ENCODE measurements at places on chromosomes 5 and 9.

GRCh38 chr5:145180371-145180770 lies 654.8 kb downstream of the PRELID2 start:
- DNase-seq, result no peak

GRCh38 chr9:131854334-131854733 lies 114.5 kb upstream of the RAPGEF1 start:
- DNase-seq, result no peak

GRCh38 chr9:105994970-105995369 lies 300.6 kb downstream of the TMEM38B start:
- peak; percentile 12 for DNase-seq

DNA sequence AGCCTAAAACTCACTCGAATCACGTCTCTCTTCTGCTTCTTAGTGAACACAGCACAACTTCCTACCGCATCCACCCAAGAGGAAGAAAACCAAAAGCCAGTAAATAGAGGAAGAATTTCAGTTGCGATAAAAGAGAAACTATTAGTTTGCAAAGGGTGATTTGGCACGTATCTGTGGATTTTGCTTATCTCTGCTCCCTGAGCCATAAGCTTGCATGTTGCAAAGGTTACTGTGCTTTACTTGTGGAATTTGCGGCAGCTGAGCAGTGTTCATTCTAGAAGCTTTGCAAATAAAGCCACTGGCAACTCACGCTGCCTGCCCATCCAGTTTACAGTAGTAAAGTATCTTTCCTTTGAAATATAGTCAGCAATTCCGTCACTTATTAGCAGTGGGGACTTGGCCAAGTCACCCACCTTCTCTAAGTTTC lies 149.0 kb upstream of the PCA3 start:
- no peak for DNase-seq

GRCh38 chr5:154370813-154371212 lies 75.0 kb upstream of the SAP30L start:
- DNase-seq, result no peak

- DNase-seq, result no peak
These were observed 817 bp upstream of the GNE start for GRCh38 chr9:36258996-36259533.

DNA sequence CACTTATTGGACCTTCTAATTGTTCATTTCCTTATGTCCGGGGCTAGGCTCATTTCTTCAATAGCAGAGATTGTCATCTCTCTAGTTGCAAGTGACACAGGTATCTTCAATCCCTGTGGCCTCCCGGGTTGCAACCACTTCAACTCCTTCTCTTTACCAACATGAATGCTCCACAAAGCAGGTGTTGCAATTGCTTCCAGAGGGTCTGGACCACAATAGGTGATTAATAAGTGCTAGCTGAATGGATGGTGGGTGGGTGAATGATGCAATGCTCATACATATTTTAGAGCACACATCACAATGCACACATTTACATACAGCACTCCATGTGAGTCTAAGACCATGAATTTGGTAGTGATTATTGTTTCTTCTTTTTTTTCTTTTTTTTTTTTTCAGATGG lies 2.6 kb downstream of the CEMIP2 start:
- no peak for DNase-seq

DNA sequence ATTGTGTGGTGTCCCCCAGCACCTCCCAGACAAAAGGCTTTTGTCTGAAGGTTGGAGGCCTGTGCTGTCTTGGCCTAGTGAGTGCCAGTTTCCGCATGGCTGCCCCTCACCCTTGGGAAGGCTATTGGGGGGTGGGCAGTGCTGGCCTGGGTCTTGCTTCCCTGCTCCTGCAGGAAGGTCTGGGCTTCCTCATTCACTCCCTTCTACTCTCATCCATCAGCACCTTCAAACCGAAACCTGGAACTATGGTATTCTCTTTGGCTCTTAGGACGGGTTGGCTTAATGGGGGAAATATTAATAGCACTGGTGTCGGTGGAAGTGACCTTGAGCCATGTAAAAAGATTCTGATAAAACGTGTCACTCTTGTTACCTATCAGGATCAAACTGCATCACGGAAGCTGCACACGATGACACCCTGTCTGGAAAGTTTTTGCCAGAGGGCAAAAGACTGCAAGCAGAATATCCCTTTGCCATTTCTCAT lies 34.0 kb upstream of the GLRX start:
- DNase-seq, result no peak

GRCh38 chr5:108148715-108149139 lies 233.2 kb downstream of the FBXL17 start:
- no peak for DNase-seq

- DNase-seq, result no peak
These were observed 29.1 kb downstream of the DAP start for GRCh38 chr5:10731913-10732312.

- DNase-seq, result no peak
These were observed 762.1 kb upstream of the TYRP1 start for GRCh38 chr9:11931109-11931508.

GRCh38 chr5:145220481-145220880 lies 614.7 kb downstream of the PRELID2 start:
- no peak for DNase-seq

DNA sequence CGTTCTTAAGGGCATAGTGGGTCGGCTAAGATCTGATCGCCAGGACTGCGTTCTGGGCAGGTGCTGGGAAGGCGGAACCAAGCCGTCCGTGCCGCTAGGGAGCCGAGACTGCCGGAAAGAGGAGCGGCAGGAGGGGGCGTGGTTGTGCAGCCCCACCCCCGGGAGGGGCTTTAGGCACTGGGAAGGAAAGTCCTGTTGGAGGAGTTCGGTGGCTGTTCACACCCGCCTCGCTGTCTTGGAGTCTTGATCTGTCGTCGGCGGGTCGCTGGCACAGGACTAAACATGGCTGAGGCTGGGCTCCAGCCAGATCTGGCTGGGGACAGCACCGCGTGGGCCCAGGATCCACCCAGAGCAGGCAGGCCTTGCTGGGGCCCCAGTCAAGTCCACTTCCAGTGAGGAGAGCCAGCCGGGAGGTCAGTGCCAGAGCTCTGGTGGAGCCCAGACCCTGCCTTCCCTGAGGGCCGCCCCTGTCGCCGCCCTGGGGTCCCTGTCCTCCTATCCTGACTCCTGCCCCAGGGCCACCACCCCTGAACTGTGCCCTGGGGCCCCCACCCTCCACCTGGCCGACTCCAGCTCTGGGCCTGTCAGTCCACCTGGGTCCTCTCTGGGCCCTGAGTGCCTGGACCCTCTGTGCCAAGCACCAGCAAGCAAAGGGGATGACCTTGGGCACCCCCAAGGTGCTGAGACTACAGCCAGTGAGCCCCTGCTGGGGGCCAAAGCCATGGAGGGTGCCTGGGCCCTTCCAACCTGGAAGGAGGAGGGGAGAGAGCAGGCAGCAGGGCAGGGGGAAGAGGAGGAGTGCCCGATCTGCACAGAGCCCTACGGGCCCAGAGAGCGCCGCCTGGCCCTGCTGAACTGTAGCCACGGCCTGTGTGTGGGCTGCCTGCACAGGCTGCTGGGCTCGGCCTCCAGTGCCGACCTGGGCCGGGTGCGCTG lies 4.5 kb downstream of the RNF208 start:
- DNase-seq, result no peak

DNA sequence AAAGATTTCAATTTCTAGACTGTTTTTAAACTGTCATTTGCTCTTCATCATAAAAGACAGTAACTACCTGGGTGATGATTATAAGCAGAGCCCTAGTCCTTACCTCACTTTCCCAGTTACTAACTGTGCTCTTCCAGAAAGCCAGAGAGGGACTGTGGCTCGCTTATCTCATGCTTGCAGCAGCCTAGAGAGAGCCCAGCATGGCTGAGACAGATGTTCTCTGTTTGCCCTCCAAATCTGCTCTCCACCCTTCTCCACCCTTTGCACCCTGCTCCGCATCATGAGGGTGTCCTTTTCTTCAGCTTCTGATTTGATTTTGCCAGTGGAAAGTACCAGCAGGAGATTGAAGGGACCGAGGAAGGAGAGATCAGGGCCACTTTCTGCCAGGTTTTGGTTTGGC lies 61.2 kb upstream of the SELENOP start:
- no peak for DNase-seq
